A549 (cell line): ENCODE measurements at places on chromosomes 6 and 20. TPM values are rescaled to one million over a fixed set of nuclear protein-coding genes. Genes with fewer than 3 reads are reported as not detected.
A peak's percentile ranks its signal among the peaks of the same experiment; 100 is the strongest.

The WFDC10A gene
- not detected in 3 replicates for polyA plus RNA-seq

The RAB44 gene
- polyA plus RNA-seq: 0.05 to 0.11 TPM (median 0.09 TPM) in 3 replicates

The ALDH8A1 gene
- polyA plus RNA-seq: 0.18 to 0.38 TPM (median 0.29 TPM) in 3 replicates

The RNF39 gene
- 0.07 TPM in 1 of 3 replicates, not detected in the others for polyA plus RNA-seq

The MOXD1 gene
- polyA plus RNA-seq: 2.4 to 3.0 TPM (median 2.6 TPM) in 3 replicates

The DUSP15 gene
- 0.70 to 1.3 TPM (median 0.96 TPM) in 3 replicates for polyA plus RNA-seq

The PNPLA1 gene
- polyA plus RNA-seq: 0.04 TPM in 1 of 3 replicates, not detected in the others

The HSF2 gene
- polyA plus RNA-seq: 8.3 to 9.2 TPM (median 8.4 TPM) in 3 replicates

DNA sequence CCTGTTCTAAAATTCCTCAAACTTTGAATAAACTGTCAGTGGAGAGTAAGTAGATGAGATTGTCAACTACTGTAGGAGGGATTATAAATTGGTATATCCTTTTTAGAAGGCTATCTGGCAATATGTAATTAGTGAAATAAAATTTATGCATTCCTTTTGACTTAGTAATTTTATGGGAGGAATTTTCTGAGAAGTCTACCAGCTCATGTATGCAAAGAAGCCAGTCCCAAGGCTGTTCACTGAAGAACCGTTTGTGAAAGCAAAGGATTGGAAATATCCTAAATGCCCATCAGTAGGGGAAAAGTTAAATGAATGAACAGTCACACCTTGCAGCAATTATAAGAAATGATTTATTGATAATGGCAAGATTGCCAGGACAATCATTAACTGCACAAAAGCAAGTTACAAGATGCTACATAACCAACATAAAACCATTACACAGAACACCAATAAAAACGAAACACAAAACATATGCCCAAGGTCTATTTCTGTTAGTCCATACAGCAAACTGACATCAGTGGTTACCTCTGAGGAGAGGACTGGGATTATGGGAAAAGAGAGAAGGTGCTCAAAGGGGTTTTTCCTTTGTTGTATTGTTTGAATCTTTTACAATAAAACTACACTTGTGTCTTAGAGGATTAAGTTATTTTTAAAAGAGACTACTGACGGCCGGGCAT is 4.6 kb upstream of the DSTN start:
- no peak for DNase-seq

GRCh38 chr6:80143419-80143937 is 37.0 kb downstream of the BCKDHB start:
- no peak for DNase-seq

- peak; percentile 7 for DNase-seq
Measured at GRCh38 chr6:100269189-100269588, 195.5 kb downstream of the SIM1 start.

- DNase-seq: no peak
Measured at GRCh38 chr6:8229915-8230756, 127.8 kb upstream of the EEF1E1 start.

DNA sequence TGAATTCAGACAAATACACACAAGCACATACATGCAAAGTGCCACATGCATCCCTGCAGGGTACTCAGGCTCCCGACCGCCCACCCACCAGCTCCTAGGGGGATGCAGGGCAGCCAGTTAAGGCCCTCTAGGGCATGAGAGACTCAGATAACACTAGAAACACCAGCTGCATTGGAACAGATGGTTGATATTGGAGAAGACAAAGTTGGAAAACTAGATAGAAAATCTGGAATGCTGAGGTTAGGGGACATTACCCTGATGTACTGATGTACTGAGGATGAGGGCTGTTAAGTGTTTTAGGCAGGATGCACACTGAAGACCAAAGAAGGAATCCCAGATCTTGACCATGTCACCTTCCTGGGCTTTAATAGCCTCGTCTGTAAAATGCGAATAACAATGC is 134.6 kb upstream of the ECI2 start:
- no peak for DNase-seq

GRCh38 chr6:159978291-159979135 is 9.6 kb downstream of the IGF2R start:
- no peak for DNase-seq

DNA sequence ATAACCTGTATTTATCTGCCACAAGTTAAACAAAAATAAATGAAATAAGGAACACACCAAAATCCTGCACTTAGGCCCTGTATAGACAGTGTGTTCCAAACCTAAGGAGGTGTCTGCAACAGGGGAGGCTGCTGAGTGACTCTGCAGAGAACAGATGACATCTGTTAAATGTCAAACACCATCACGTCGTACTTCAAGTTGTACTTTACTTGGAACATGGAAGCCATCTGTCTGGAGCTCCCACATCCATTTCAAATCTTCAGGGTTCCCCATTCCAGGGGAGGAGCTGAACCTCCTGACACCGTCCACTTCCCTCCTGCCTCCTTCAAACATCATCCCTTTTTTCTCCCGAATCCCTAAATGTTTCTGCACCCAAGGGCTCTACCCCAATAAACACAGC is 1.8 kb upstream of the MAP7 start:
- no peak for DNase-seq

- peak; percentile 83 for DNase-seq
Measured at GRCh38 chr6:2857580-2858337, 16.1 kb upstream of the SERPINB1 start.

DNA sequence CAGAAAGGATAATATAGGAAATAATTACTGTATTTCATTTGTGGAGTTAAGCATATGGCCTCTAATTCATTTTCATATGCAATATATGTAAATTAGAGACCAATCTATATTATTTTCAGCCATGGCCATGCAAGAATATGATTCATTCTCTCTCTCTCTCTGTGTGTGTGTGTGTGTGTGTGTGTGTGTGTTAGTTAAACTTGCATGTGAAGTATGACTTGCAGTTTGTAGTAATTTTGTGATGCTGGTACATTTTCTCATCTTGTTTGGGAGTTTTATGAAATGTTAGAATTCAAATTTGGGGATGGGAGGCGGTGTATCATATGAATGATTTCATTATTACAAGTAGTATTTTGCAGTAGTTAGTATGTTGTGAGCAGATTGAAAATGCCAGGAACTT is 74.8 kb downstream of the JARID2 start:
- DNase-seq: peak; percentile 36

DNA sequence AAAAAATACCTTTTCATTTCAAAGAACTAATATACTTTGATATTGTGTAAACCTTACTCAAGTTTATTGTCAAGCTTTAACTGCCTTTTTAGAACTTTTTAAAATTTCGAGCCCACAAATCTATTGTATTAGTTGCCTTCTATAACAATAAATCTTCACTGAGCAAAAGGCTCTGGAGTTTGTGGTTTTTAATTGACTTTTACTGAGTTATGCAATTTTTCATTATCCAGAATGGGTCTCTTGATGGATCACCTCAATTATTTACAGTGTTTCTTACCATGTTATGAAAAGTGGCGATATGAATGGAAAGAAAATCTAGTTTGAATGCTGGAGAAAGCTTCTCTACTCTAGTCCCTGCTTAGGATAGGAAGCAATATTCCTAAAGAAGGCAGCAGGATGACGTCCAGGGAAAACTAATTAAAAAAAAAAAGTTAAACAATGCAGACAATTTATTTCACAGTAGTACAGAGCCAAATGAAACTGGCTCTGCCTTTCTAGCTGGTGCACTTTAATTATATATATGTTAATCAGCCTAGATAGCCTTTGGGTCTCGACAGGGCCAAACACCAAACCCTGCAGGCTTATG is 5.0 kb downstream of the ID4 start:
- no peak for DNase-seq

DNA sequence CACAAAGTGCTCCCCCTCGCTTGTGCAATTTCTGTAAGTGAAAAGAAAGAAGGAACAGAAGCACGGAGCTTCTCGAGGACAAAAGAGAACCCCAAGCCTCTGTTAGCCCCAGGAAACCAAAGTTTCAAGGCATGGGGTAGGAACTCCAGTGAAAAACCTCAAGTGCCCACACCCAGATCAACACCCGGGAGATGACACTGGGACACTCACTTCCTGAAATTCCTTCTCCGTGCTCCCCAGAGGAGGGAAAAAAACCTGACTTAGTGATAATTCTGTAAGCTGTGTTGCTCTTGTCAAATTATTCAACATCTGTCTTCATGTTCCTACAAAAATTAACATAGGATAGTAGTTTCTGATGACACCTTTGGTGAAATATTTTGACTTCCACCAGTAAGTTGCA is 4.6 kb downstream of the MDGA1 start:
- no peak for DNase-seq

DNA sequence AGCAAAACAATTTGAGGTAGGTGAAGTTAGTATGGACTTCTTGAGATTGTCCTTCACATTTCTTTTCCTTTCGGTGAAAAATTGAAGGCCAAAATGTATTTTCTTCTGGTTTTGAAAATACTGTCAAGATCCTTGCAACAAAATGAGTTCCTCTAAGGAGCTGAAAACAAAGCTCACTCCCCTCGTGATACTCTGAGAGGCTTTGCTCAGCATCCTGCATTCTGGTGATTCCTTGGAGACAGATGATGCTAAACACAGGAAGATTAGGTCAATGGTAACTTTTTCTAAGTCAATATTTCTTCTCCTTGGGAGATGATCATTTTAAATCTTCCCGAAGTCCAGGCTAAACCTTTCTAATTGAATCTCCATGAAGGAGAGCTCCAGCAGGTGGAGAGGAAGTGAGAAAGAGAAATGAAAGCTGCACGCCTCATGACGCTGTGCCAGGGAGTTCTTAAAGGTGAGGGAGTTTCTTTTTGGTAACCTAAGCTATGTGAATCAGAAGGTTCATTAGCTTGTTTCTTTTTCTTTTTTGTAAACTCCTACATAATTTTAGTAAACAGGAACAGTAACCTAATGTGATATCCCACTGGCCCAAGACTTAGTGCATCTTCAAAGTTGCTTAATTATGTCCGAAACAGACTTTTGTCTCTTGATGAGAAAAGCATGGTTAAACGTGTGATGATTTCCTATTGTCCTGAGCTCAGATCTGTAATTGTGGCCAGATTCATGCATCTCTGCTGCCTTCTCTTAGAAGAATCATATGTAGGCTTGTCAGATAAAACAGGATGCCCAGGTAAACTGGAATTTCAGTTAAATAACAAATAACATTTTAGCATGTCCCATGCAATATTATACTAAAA is 15.0 kb downstream of the ESR1 start:
- no peak for DNase-seq

DNA sequence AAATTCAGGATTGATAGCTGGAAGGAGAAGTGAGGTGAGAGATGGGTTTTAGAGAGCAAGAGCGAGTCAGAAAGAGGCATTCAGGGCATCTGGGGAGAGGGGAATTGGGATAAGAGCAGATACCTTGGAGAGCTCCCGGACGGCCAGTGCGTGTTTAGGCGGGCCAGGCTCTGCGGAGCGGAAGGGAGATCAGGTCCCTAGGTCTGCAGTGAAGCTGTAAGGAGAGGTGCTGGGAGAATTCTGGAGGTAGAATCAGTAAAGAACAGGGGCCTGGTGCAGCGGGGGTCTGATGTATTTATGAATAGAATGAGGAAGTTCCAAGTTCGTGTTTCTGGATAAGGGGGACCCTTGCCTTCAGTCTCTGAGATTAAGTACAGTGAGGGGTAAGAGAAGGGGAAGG is 47.4 kb upstream of the FAM83D start:
- DNase-seq: no peak

DNA sequence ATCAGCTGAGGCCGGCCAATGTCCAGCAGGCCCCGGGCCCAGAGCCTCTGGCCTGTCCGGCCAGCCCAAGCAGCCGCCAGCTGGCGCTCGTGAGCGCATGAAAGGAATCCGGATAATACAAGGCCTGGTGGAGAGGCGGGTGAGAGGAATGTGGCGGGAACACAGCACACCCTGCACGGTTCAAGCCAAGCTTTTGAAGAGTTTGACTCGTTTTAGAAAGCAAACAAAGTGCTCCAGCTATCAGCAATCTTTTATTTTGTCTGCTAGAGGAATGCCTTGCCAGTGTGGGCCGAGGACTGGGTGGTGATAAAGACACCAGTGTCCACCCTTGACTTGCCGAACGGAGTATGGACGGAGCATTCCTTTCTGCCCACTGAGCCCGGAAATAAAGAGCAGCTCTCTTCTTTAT is 9.3 kb upstream of the NEDD9 start:
- DNase-seq: no peak

- no peak for DNase-seq
Measured at GRCh38 chr6:11341867-11342266, 109.4 kb upstream of the NEDD9 start.

- no peak for DNase-seq
Measured at GRCh38 chr6:29617782-29618554, 15.0 kb downstream of the GABBR1 start.

DNA sequence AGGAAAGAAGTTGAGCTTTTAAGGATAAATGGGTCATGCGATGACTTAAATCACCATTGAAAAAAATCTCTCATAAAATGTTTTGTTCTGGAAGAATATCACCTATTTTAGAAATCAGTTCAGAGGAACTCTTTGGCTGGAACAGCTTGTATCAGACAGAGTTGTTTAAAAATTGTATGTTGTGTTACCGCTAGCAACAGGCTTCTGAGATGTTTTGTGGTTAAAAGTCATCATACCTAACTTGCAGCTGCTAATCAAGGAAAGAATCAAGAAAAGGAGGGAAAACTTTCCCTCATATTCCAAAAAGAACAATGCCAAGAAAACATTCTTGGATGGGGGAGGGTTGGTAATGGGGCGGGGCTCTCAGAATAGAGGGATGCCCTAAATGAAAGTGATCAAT is 220.7 kb upstream of the CITED2 start:
- no peak for DNase-seq

DNA sequence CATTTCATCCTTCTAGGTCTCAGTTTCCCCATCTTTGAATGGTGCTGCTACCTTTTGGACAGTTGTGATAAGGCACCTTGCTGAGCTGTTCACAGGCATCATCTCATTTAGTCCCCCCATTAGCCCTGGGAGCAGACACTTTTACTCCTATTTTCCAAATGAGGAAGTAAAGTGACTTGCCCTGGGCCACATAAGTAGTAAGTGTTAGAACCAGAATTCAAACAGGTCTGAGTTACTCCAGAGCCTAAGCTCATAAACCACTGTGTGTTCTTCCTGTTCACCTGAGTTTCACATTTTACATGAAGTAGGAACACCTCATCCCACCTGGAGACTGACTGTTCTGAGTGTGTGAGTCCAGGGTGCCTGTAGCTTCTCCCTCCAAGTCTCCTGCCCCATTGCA is 43.5 kb upstream of the EPB41L1 start:
- no peak for DNase-seq

DNA sequence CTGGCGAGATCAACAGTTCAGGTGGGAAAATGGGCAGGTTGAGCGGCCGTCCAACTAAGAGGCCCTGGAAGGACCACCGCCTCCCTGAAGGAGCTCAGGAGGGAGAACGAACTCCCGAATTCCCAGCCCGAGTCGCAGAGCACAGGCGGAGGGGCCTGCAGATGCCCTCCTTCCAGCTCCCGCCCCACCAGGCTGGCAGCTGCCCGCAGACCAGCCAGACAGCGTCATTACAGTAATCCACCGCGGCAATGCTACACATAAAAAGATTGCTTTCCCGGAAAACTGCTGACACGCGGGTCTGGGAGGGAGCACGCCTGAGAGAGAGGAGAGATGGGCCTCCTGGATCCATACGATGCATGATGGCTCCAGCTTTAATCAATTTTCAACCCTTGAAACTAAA is 30.5 kb upstream of the SLCO4A1 start:
- no peak for DNase-seq

- DNase-seq: peak; percentile 7
Measured at GRCh38 chr6:116447496-116448011, 13.6 kb upstream of the CALHM6 start.

GRCh38 chr20:9677100-9677623 is 161.7 kb downstream of the PAK5 start:
- DNase-seq: no peak
